ENCODE measurements at places on chromosomes 5 and 9.

GRCh38 chr9:82593501-82593900 lies 469.4 kb downstream of the RASEF start:
- DNase-seq: no peak

- no peak for DNase-seq
Observed at GRCh38 chr5:96836817-96837216, 29.1 kb upstream of the ERAP1 start.

DNA sequence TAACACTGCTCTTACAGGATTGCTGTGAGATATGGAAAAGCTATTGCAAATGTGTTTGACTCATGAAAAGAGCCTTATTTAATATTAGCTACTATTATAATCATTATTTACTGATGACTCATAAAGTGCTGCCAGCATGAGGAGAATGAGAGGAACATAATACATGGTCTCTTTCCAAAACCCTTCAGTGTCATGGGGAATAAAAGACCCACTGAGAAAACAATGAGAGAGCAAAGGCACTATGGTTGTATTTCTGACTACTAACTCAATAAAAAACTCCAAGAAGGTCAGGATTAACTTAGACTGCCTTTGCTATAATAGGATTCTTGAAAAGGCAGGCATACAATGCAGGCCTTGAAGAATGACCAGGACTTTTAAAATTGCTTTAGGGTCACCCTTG lies 633.5 kb downstream of the DTWD2 start:
- DNase-seq: peak; percentile 17

- no peak for DNase-seq
Observed at GRCh38 chr5:32562843-32563242, 22.5 kb upstream of the SUB1 start.

DNA sequence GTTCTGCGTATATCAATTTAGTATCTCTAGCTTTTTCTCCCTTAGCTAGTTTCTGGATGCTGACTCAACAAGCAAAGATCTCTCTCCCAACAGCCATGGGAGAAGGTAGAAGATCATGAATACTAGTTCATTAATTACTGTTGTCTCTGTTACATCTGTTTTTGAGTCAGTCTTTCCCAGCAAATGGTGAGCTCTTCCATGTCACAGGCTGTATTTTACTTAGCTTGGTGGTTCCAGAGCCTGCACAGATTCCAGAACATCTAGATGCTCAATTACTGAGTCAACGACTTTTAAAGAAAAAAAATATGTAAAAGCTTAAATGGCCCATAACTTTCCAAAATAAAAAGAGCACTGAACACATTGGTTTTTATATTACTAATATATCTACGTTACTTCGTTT lies 307.2 kb downstream of the NSG2 start:
- no peak for DNase-seq

DNA sequence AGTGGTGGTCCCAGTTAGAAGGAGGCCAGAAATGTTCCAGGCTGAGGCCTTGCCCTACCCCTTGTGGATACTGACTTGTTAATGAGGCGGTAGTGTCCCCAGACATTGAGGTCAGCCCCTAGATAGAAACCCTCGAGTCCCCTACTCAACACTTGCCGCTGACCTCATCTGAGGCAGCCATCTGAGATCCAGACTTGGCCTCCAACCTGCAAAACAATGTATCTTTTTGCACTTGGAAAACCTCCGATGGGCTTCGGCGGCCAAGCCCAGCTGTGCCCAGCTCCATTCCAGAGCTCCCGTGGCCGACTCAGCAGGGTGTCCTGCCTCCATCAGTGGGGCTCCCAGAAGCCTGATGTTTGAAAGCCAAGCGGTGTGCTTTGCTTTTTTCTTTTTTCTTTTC lies 122.1 kb downstream of the WNK2 start:
- no peak for DNase-seq

- DNase-seq: peak; percentile 50
Observed at GRCh38 chr5:32505756-32506155, 61.2 kb upstream of the ZFR start.

- no peak for DNase-seq
Observed at GRCh38 chr5:68644971-68645370, 429.4 kb downstream of the PIK3R1 start.

GRCh38 chr9:37669232-37669631 lies 18.5 kb downstream of the FRMPD1 start:
- DNase-seq: no peak

- no peak for DNase-seq
Observed at GRCh38 chr9:80282766-80283165, 711.0 kb downstream of the TLE4 start.

DNA sequence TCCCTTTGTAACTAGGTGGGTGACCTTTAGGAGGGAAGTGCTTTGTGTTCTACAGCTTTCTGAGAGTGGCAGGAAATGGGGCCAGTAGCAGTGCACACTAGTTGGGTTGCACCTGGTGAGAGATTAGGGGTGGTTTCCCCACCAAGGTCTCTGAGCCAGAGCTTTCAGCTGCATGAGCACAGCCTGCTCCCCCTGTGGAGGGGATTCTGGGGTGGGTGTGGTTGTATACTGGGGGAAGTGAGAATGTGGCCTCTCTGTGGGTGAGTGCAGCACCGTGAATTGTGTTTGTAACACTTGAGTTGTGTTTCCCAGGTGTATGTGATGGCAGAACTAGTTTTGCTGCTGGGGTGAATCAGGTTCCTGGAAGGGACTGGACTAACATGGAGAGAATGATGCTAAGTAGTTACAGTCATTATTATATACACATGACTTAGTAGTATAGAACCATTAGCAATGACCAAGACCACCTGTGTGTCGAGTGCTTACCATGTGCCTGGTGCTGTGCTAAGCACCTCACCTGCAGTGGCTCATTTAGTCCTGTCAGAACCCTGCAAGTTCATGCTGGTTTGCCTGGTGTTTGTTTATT lies 11.8 kb upstream of the CXXC5 start:
- no peak for DNase-seq

DNA sequence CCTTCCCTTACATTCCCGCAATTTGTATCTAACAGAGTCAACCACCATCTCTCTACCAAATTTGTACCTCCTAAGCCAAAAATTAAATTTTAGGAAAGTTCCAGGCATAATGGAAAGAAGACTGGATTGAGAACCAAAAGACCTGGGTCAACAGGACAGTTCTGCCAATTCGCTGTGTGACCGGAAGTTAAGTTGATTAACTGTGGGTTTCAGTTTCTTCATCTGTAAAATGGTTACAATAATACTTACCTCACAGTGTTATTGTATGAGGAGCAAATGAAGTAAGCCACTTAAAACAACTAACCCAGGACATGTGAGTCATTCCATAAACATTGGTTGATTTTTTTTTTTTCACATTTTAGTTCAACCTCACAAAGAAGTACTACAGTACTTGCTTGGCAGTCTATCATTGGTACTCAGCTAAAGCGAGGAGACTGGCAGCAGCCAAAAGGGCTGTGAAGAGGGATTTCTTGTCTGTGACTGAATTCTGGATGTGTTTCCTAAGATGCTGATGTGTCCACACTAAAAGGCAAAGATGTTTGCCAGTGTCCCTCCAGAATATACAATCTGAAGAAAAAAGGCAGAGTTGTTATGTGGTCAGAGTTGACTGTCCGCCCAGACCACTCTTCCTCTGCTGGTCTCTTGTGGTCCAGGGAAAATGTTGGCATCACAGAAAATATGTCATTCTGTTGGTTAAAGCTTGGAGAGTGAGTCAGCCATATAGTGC lies 198.6 kb downstream of the TLE1 start:
- peak; percentile 92 for DNase-seq

GRCh38 chr9:134365791-134366222 lies 39.6 kb downstream of the RXRA start:
- DNase-seq: peak; percentile 53

- no peak for DNase-seq
Observed at GRCh38 chr5:67774267-67774552, 441.3 kb upstream of the PIK3R1 start.

DNA sequence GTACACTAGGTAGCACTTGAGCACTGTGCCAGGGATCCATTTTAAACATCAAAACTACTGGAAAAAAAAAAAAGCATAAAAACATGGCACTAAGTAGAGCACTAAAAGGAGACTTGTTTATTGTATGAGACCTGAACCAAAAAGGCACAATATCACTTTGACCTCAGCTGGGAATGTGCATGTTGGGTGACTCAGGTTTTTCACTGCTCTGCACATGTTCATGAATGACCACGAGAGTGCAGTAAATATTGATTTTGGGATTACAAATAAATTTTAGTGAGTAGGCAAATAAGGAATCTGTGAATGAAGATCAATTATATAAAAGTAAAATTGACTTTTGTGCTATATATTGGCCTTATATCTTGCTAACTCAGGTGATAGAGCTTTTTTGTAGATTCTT lies 11.8 kb downstream of the RMI1 start:
- no peak for DNase-seq

GRCh38 chr9:136792321-136793085 lies 1.4 kb downstream of the TMEM141 start:
- no peak for DNase-seq

DNA sequence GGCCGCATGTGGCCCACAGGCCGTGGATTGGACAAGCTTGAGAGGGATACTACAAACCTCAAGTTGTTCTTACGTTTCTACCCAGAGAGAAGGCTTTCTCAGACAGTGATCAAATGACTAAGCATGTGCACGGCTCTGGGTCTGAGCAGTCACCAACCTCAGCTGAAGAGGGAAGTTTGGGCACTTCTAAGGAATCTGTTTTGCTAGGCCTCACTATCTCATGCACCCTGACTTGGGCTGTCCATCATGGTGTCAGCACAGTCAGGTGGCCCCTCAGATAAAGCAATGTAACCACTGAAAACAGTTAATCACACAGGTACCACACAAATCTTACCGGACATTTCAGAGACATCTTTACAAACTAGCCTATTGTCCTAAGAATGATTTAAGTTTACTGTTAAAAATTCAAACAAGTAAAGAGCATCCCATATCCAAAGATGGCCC lies 24.6 kb downstream of the CSF2 start:
- peak; percentile 33 for DNase-seq

GRCh38 chr9:134434894-134435506 lies 108.7 kb downstream of the RXRA start:
- DNase-seq: peak; percentile 99

DNA sequence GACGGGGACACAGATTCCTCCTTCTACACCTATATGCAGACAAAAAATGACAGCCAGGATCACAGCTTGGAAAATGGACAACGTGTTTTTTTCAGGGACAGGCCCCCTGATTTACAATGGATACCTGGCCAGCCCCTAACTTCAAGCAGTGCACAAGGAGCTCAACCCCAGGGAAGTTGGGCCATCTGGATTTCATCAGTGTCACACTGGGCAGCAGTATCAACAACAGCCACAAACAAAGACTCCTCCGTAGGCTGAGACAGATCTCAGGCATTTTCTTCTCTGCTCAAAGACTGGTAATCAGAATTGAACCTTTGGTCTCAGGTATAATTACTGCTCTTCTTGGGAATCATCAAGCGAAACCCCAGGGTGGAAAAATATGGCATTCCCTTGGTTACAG lies 374.0 kb downstream of the ZNF608 start:
- no peak for DNase-seq

DNA sequence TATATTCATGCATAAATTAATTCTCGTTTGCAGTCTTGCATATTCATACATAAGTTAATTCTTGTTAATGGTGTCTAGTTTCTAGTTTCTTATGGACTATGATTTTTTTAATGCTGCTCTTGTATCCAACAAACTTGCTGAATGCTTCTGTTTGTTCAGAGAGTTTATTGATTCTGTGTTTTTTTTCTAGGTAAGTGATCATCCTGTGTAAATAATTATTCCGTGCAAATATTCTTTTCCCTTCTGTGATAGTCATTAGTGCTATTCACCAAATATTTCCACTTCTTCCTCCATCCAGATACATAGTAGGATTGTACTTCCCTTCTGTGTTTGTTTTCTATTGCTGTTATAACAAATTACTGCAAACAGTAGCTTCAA lies 35.8 kb upstream of the SHISAL2B start:
- DNase-seq: no peak

DNA sequence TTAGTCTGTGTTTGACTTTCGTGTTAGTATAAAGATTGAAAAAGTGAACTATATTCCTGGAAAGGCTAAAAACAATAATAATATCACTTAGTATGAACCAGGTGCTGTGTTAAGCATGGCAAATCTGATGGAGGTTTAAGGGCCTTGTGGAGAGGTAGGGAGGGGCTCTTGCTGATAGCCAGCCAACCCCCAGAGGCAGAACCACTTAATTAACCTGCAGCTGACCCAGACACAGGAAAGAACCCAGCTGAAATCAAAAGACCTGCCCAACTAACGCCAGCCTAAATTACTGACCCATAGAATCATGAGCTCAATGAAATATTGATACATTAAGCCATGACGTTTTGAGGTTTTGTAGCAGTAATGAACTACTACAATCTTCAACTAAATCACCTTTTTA lies 28.3 kb upstream of the TAF1L start:
- DNase-seq: no peak

- DNase-seq: no peak
Observed at GRCh38 chr9:136726118-136726517, 13.7 kb downstream of the DIPK1B start.

DNA sequence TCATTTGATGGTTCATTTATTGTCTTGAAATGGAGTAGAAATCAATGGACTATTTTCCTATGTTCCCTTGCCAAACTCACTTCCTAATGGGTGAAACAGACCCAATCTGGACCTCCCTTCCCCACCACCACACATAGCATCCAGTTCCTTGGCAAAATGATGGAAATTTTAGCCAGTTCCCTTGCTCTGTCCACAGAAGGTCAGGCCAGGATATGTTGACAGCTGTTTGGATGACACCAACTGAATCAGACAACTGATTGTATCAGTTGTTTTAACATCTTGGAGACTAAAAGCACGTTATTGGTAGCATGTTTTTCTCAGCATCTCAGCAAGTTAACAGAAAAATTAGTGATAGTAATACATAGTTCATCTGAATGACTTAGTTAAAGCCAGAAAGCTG lies 534.8 kb downstream of the PSAT1 start:
- DNase-seq: no peak

- DNase-seq: no peak
Observed at GRCh38 chr5:127887282-127887681, 184.1 kb downstream of the CCDC192 start.

- DNase-seq: no peak
Observed at GRCh38 chr9:113393281-113393680, 7.8 kb downstream of the ALAD start.

DNA sequence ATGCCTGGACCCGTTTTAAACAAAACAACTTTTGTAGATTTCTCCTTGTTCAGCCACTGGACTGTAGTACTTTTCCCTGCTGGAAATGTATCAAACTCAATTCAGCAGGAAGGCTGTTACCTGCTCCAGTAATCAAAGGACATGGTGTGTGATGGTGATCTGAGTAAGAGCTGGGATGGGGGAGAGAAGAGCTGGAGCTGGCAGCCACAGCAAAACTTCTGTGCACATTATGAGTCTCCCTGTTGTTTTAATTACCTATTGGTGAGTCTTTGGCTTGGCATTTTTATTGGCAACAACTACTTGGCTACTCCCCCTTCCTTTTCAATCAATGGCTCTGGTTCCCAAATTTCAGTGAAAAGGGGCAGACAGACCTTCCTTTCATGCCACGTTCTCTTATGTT lies 9.7 kb downstream of the NREP start:
- peak; percentile 52 for DNase-seq
